ENCODE measurements at places on chromosomes 1 and 21.

- DNase-seq: no peak
- H3K36me3 ChIP-seq: no peaks in the 10 kb centered on the region
- no peak overlapping the region for H3K27ac ChIP-seq
- H3K4me1 ChIP-seq: peaks cover 2% of the 10 kb centered on the region
- no peak overlapping the region for H3K4me3 ChIP-seq
Measured at GRCh38 chr1:186620566-186621350, 59.5 kb downstream of the PTGS2 start.

GRCh38 chr1:94715321-94715720 is 104.8 kb upstream of the SLC44A3 start:
- no peaks in the 10 kb centered on the region for H3K36me3 ChIP-seq
- H3K4me3 ChIP-seq: no peak overlapping the region
- no peak overlapping the region for H3K27ac ChIP-seq
- DNase-seq: no peak

GRCh38 chr1:6475381-6476133 is 9.6 kb upstream of the TNFRSF25 start:
- H3K27me3 ChIP-seq: no peaks in the 10 kb centered on the region
- DNase-seq: no peak
- peaks cover 6% of the 10 kb centered on the region for H3K36me3 ChIP-seq
- no peak overlapping the region for H3K4me3 ChIP-seq

GRCh38 chr1:150017206-150017750 is 6.8 kb upstream of the OTUD7B start:
- H3K27ac ChIP-seq: no peak overlapping the region
- H3K27me3 ChIP-seq: no peaks in the 10 kb centered on the region
- no peaks in the 10 kb centered on the region for H3K4me1 ChIP-seq
- DNase-seq: no peak

GRCh38 chr1:10686404-10687040 is 109.9 kb downstream of the CASZ1 start:
- peaks cover 7% of the 10 kb centered on the region for H3K4me1 ChIP-seq
- no peaks in the 10 kb centered on the region for H3K36me3 ChIP-seq
- H3K27ac ChIP-seq: no peak overlapping the region
- DNase-seq: no peak

- no peak for DNase-seq
Measured at GRCh38 chr1:207645635-207646081, 725 bp downstream of the CR1L start.

DNA sequence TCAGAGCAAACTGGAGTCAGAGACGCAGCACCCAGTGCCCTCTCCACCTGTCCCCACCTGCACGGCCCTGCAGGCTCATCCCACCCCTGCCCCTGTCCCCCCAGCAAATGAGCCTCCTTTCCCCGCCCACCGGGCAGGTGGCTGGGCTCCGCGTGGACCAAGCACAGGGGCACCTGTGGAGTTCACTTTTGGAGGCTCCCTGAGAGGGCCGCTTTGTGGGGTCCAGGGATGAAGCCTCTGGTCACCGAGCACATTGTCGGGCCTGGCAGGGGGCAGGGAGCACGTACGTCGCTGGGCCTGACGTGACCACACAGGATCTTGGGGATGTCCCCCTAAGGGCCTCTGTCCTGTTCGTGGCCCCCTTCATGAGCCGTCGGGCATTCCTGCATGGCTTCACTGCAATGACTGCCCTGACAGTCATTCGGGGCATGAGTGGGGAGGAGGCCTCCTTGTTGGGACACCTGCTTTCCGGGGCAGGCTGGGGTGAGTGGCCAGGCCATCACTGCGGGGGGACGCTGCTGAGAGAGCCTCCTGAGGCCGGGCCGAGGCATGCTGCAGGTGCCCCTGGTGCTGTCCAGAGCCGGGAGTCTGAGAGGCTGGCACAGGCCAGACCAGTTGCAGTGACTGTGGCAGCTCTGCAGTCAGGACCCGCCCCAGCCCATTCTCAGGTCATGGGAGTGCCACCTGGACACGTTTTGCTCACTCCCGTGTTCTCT is 19.7 kb downstream of the SLX9 start:
- peaks cover 43% of the 10 kb centered on the region for H3K36me3 ChIP-seq
- H3K4me1 ChIP-seq: no peaks in the 10 kb centered on the region
- no peak overlapping the region for H3K27ac ChIP-seq
- no peak for DNase-seq

- no peaks in the 10 kb centered on the region for H3K36me3 ChIP-seq
- no peak for DNase-seq
- H3K27ac ChIP-seq: no peak overlapping the region
- H3K4me3 ChIP-seq: no peak overlapping the region
- H3K4me1 ChIP-seq: peaks cover 6% of the 10 kb centered on the region
Measured at GRCh38 chr1:171217658-171218443, 30.4 kb upstream of the FMO1 start.

Data from iPS DF 6.9 (cell line).